HFF-Myc (cell line): ENCODE measurements at places on chromosomes 6 and 20.

- no peak for DNase-seq
Measured at GRCh38 chr20:62603907-62604785, 38.2 kb upstream of the SLCO4A1 start.

- no peak for DNase-seq
Measured at GRCh38 chr20:60055740-60056139, 97.5 kb downstream of the CDH26 start.

DNA sequence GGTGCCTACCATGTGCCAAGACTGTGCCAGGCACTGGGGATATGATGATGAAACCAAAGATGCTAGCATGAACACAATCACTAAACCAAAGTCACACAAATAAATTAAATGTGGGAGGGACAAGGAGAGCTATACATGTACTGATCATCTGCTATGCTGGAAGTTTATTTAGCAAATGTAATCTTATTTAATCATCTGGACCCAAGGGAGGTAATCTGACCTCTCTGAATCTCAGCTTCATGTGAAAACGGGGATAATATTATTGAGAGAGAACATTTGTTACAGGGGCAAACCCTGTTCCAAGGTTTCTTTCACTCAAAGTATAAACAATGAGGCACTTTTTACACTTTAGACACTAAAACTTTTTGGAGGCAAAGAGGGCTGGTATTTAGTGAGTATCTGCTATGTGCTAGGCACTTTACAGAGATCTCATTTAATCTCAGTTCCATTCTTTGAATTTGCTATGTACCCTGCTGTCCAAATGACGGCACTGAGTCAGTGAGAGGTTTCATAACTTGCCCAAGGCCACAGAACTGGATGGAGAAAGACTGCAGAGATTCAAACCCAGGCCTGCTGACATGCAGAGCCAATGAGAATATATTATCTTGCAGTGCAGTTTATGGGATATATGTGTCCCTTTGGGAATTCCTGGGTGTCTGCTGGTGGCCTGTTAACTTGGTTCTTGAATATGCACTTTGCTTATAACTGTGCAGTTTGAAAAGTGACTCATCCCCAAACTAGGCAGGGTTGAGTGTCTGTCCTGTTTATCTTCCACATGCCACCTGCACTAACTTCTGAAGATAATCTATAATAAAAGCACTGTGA is 3.3 kb upstream of the ASXL1 start:
- DNase-seq: no peak

- DNase-seq: no peak
Measured at GRCh38 chr6:42448927-42449659, 2.6 kb downstream of the TRERF1 start.

DNA sequence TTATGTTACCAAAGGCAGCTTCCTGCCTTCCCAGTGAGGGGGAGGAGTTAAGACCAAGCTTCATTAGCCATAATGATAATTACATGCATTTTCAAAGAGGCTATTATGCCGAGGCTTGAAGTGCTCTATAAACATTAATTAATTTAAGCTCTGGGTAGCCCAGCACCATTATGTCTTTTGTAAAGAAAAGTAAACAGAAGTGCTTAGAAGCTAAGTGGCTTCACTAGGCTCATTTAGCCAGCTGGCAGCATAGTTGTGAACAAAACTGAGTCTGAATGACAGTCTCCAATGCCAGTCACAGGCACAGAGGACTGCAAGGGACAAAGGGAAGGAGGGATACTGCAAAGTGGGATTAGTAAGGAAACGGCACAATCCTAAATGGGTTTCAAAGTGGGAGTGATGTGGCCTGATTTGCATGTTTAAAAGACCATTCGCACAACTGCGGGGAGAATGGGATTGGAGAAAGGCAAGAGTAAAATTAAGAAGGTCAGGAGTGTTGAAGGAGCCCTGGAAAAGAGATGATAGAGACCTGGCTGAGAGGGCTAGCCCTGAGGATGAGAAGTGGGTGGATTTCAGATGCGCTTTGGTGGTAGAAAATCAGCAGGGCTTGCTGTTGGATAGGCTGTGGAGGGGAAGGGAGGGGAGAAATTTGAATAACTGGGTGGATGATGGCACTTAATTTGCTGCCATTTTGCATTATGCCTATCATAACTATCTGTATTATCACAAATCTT is 20.1 kb upstream of the ISM1 start:
- DNase-seq: no peak

DNA sequence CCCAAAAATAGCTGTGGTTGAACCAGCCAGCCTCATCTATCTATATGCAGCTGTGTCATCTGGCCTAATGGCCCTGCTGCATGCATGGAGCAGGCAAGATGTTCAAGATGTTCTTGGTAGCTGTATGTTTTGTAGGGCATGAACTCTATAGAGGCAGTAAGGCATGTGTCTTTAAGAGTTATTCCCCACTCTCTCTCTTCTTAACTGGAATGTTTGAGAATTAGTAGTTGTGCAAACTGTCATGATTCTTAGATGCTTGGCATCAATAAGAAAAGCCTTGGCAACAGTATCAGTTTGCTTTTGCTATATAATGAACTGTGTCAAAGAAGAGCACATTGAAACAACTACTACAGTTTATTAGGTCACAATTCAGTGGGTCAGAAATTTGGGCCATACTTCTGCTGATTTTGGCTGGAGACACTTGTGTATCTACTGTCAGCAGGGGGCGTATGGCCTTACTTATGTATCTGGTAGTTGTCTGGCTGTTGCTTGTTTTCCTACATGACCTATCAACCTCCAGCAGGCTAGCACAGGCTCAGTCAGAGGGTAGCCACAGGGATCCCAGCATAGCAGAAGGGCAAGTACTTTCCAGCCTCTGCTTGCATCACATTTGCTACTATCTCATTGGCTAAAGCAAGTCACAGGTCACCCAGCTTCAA is 56.1 kb upstream of the LAMP5 start:
- DNase-seq: no peak

DNA sequence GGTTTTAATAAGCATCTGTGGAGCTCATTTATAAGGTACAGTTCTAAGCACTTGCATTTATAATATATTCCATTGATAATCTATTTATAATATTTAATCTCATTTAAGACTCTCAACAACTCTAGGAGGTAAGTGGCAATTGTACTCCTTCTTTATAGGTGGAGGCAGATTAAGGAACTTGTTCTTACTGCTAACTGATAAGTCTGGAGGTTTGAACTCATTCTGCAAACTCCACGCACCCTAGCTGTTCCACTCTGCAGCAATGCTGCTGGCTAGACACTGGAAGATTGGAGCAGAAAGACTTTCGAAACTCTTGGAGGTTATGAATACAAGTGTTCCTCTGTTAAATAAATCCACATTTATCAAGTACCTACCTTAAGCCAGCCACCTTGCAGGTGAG is 793 bp upstream of the HDAC2 start:
- no peak for DNase-seq
